ENCODE measurements at places on chromosomes 2 and 18.

DNA sequence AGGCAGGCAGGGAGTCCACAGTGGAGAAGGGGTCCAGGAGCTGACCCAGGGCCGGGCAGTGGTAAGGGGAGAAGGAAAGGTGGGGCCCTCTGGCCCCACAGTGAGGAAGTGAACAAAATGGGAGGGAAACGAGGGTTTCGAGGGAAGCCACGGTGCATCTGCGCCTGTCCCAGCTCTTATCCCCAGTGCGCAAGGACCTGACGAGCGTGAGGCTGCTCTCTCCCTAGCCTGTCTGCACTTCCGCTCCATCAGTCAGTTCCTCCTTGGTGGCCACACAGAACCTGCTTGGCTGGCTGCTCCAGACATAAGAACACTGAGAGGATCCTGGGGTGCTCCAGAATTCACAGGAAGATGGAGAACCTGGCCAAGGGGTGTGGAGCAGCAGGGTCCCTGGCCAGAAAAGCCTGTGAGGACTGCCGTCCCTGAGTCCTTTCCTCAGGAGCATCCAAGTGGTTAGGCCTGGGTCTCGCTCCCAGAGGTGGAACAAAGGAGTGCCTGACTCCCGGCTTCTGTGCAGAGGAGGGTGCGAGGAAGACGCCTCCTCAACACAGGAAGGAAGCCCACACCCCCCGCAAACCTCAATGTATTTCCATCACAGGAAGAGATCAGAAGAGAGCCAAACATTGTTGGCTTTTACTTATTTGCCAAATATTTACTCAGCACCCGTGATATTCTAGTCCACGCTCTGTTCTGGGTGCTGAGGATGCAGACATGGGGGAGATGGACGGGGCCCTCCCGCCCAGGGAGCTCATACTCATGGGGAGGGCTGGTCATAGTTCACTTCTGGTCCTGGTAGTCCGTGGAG is 43.7 kb upstream of the SEMA4C start:
- peak; percentile 69 for DNase-seq

- no peak for DNase-seq
Observed at GRCh38 chr18:272650-273049, 4.8 kb upstream of the THOC1 start.

GRCh38 chr2:168525716-168526446 is 69.8 kb downstream of the CERS6 start:
- no peak for DNase-seq

GRCh38 chr2:137185378-137186078 is 420.2 kb downstream of the THSD7B start:
- no peak for DNase-seq

- DNase-seq, result no peak
Observed at GRCh38 chr2:102193074-102193473, 6.3 kb downstream of the IL1RL2 start.

DNA sequence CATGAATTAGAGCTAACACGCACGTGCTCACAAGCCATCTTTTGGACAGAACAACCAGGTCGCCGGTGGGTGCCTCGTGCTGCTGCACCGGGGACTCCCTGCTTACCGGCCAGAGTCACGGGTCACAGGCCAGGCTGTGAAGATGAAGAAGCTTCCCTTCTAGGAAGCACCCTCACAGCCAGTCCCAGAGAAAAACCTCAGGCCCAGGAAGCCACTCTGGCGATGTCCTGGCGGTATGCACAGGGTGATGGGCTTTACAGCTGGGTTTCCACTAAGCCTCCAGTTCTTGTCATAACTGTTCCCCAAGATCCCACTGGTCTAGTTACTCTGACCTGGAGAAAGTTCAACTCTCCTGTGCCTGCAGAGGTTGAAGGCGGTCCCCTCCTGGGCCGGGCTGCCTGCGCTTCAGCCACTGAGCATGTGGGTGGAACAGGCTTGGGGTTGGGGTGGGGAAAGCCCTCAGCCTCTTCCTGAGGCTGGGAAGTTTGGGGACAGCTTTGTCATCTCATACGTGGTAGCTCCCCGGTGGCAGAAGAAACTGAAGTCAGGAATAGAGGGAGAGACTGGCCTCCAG is 15.2 kb upstream of the DIS3L2 start:
- DNase-seq, result no peak

DNA sequence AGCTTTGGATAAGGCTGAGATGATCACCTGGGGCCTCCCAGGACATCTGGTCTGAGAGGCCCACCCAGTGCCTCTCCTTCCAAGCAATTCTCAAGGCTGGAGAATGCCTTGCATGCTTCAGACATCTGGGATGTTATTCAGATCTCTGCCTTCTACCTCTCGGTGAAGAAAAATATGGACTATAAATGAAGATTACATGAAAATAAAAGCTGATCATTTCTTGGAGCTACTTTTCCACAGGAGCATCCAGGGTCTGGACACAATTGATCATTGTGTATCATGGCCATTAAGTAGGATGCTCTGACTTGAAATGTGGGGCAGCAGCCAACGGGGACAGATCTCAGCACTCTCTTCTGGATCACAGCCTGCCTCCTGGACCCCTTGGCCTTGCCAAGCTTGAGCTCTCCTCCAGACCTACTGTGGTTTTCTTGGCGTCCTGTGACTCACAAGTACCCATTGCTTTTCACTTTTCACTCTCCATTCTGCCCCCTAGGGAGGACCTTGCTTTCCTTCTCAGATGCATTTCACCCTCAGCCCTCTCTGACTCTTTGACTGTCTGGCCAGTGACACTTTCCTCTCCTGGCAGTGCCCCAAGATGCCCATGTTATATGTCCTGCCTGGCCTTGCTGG is 203.1 kb downstream of the INSIG2 start:
- DNase-seq, result no peak

- no peak for DNase-seq
Observed at GRCh38 chr2:240465765-240466578, 30.5 kb downstream of the GPC1 start.

DNA sequence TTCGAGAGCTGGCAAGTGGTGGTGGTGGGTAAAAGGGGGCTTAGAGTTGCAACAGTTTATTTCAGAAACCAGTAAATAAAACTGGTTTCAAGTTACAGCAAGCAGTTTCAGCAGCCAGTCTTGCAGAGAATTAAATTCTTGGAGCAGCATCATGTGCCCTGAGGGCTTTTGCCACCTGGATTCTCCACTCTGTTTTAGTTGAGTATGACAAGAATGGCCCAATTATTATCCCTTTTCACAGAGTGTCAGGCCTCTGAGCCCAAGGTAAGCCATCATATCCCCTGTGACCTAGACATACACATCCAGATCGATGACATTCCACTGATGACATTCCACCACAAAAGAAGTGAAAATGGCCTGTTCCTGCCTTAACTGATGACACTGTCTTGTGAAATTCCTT is 72.8 kb upstream of the FANCL start:
- no peak for DNase-seq

DNA sequence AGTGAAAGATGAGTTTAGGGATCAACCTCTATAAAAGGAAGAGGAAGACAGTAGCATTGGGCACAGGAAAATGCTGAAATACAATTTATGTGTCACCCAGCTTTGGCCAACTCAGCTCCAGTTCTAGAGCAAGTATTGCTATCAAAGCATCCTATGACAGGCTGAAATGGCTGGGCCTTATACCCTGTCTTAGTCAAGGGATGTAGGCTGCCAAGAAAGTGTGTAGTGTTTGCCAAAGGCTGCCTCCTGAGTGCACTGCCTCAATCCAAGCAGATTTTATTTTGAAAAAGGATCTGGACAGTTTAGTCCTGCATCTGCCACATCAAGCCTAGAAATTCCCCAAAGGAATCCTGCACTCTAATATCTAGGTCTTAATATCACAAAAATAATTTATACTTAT is 359.9 kb upstream of the ZC3H15 start:
- DNase-seq, result no peak

DNA sequence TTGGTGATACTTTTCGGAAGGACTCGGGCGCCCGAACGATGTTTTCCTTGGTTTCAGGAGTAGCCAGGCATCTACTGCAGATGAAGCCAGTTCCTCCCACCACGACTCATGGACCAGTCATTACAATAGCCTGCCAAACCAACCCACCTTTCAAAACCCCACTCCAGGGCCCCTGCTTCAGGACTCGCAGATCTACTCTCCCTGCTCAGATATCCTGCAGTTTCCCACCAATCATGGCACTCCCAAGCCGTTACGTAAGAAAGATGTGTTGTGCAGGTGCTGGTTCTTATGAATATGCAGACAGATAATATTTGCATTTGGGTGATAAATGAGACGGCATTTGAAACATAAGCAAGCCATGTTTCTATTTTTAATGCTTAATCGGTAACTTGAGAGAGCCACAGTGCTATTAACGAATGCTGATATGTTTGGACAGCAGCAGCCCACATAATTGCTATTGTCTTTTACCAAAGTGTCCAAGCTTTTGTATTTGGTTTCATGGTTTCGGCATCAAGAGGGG is 3.5 kb upstream of the CYS1 start:
- no peak for DNase-seq

DNA sequence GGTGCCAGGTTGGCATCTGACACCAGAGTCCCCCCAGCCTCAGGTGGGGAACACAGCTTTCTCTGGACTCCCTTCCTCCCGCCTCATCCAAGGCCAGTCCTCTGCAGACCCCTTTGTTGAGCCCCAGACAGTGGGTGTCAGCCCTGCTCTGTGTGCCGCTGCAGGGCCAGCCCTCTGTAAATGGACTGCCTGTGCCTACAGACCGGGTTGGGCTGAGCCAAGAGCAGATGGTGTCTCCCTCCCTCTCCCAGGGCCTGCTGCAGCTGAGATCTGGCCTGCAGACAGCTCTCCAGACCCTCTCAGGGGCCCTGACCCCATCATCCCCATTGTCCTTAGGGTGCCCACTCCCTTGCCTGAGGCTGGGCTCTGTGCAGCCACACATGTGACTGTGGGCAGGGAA is 160.8 kb downstream of the KLHL29 start:
- DNase-seq, result no peak

GRCh38 chr2:220002251-220002650 is 374.8 kb downstream of the SLC4A3 start:
- DNase-seq, result no peak

GRCh38 chr2:20313659-20314058 is 37.0 kb downstream of the PUM2 start:
- no peak for DNase-seq

- DNase-seq, result no peak
Observed at GRCh38 chr2:224134003-224134734, 95.1 kb upstream of the SERPINE2 start.

- no peak for DNase-seq
Observed at GRCh38 chr2:8452979-8453903, 228.6 kb upstream of the ID2 start.

DNA sequence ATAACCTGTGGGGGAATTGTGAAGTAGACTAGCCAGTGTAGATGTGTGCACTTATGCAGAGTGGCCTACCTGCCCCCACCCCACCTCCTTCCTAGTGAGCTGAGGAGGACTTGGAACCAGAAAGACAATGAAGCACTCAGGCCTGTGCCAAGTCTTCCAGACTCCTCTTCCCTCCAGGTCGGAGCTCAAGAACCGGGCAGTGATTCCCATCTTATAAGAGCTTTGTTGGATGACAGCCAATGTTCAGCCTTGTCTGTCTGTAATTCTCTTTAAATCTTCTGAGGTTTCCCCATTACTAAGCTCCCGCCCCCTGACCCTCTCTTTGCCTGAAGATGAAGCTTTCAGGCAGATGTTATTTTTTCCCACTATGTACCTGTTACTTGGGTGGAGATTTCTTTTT is 121.0 kb downstream of the SMAD2 start:
- DNase-seq, result no peak

GRCh38 chr2:155703048-155703447 is 629.5 kb downstream of the NR4A2 start:
- no peak for DNase-seq

GRCh38 chr18:50734342-50734741 is 85.5 kb downstream of the MRO start:
- DNase-seq, result no peak

- DNase-seq, result no peak
Observed at GRCh38 chr2:150296770-150297546, 190.5 kb downstream of the RND3 start.

- DNase-seq, result peak; percentile 51
Observed at GRCh38 chr2:74690571-74690970, 36.5 kb downstream of the SEMA4F start.

DNA sequence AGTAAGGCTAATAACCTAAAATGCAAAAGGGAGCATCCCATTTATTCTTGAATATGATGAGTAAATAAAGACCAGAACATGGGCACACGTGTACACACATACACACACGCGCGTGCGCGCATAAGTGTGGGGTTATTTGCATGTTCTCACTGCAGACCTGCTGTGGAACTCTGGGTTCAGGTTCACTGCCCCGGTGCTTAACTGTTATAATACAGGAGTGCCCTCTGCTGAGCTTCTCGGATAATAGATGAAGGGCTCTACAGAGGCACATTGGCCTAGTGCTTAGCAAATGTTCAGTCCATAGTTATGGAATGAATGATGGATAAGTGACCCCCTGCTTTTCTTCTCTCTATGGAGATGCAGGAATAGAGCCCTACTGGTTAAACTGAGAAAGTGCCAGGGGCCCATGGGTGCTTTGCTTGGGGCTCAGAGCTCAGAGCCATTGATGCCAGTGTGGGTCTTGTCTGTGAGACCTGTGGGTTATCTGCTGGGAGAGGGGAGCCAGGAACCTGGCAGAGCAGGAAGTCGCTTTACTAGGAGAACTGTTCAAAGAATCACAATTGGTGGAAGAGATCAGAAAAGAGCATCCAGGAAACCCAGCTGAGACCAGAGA is 3.6 kb upstream of the ARL4C start:
- DNase-seq, result peak; percentile 67

GRCh38 chr18:77373730-77374445 is 124.2 kb downstream of the GALR1 start:
- DNase-seq, result no peak

All from CD14-positive monocyte (primary cell).